ENCODE measurements at places on chromosomes 6 and 20.

- DNase-seq, result no peak
Measured at GRCh38 chr6:101462576-101462975, 69.1 kb downstream of the GRIK2 start.

GRCh38 chr20:34363062-34363464 lies at the start of gene ITCH:
Gene ITCH, plus strand, starts transcription at chr20:34363273. Its CDS starts 30,539 bp downstream, at chr20:34393812.
- peak; percentile 89 for DNase-seq

GRCh38 chr20:40933758-40934157 lies 94.9 kb upstream of the TOP1 start:
- no peak for DNase-seq

DNA sequence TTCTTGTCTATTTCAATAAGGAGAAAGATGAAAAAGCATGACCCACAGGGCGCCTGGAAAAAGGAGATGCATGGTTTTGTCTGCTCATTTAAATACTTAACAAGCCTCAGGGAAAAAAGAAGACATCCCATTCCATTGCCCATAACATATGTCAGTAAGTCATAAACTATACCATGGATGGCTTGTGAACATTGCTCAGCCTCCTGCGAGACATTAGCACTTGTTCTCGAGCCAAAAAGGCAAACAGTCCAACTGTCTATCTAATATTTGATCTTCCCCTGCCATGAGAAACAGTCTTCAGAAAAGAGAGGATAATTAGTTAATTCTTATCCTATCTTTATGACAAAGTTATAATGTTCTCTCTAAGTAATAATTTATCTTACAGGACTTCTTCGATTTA lies 527.4 kb downstream of the HACE1 start:
- no peak for DNase-seq

- no peak for DNase-seq
Measured at GRCh38 chr20:46221256-46221833, 87.0 kb downstream of the CDH22 start.

GRCh38 chr6:111367393-111368088 lies 115.5 kb downstream of the REV3L start:
- DNase-seq, result no peak

DNA sequence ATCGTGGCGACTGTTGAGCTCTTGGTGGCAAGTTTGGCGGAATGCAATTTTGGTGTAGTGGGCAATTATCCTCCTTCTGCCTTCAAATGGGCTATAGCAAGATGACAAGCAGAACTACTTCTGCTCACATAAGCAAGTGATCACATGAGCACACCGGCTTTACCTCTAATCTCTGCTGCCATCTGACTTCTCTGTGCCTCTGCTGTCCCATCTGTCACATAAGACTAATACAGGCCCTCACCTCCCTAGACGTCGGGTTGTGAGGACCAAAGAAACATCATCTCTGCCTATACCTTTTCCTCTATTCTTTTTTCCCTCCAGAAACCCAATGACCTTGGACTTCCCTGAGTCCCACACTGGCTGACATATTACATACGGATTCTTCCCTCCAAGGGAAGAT lies 13.3 kb upstream of the WTAP start:
- no peak for DNase-seq

GRCh38 chr6:50369996-50370395 lies 320.3 kb upstream of the DEFB112 start:
- no peak for DNase-seq

DNA sequence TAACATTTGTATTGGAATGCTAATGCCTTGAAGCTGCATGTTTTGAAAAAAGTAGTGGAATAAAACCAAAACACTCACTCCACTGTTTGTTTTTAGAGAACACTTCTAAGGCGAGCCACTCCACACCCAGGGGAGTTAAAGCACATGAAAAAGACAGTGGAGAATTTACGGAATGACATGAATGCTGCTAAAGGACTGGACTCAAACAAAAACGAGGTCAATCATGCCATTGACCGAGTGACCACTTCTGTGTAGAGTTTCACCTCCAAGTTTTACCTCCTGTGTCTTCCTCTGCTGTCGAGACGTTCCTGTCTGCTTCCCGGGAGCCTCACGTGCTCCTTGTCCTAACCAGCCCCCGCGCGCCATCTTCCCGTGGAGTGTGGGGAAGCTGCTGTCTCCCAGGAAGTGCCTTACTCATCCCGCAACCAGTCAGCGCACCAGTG lies 127.8 kb downstream of the LRRC1 start:
- DNase-seq, result no peak

All from CD4-positive, alpha-beta T cell (primary cell).